ENCODE measurements at places on chromosomes 3 and 15.

GRCh38 chr15:67089217-67090193, 24.1 kb downstream of the SMAD3 start:
- DNase-seq, result no peak

GRCh38 chr3:152508705-152509104, 240.0 kb downstream of the MBNL1 start:
- no peak for DNase-seq

DNA sequence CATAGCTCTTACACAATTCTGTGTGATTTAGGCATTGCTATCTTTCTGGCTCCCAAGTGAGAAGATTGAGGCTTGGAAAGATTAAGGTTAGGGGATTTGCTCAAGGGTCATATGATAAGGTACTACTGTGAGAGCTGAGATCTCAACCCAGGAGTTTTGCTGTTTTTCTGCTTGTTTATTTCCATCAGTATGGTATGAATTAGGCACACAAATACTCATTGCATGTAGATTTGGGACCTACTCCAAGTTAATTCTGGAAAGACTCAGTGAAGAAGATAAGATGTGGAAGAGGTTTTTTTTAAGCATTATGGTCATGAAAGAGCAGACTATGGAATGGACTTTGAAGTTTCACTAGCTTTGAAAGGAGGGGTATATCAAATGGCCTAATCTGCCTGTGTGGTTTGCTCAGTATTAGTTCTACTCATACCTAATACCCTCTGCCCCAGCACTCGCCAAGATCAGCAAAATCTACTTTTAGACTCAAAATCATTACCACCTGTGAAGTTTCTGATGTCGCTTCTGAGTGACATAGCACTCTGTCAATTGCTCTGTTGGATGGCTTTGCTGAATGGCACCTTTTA, 12.5 kb downstream of the MBNL1 start:
- DNase-seq, result no peak

- no peak for DNase-seq
Observed at GRCh38 chr3:62493109-62493801, 119.9 kb upstream of the FEZF2 start.

DNA sequence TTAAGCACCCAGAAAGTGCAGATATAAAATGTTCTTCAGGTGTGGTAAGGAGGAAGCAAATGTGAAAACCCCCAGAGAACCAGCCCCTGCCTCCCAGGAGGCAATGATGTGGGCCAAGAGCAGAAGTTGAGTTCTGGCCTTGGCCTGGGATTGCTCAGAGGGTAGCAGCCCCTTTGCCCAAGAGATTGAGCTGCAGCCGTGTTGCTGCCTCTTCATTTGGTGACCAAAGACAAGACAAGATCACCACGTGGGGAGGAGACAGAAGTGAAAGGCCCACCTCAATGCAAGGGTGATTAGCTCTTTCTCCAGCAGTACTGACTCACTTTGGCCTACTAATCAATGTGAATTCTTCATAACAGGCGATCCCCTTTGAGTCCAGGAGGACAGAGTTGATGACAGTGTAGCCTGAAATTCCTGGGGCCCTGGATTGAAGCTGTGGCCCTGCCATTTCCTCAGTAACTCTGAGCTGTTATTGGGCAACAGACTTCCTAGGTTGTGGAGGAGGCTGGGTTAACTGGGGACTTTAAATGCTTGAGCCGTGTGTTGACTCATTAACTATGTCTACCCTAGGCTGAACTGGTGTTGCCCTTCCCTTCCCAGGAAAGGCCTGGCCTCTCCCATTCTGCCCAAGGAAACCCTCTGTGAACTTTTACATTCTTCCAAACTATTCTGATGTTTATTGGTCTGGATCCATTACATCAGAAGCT, 86.5 kb downstream of the ST6GAL1 start:
- no peak for DNase-seq

DNA sequence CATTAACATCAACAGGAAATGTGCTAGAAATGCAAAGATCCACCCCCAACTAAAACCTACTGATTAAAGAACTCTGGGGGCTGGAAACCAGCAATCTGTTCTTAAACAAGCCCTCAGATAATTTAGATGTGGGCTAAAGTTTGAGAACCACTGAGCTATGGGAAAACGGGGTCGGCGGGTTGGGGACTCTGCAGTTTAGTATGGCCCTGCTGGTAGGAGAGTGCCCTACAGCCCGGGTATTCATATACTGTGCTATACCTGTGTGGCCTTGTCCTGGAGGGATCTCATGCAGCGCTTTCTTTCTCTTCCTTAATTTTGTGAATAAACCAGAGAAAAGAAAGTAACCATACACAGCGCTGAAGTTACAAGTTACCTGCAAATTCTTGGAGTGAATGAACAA, 189.7 kb upstream of the GBE1 start:
- no peak for DNase-seq

DNA sequence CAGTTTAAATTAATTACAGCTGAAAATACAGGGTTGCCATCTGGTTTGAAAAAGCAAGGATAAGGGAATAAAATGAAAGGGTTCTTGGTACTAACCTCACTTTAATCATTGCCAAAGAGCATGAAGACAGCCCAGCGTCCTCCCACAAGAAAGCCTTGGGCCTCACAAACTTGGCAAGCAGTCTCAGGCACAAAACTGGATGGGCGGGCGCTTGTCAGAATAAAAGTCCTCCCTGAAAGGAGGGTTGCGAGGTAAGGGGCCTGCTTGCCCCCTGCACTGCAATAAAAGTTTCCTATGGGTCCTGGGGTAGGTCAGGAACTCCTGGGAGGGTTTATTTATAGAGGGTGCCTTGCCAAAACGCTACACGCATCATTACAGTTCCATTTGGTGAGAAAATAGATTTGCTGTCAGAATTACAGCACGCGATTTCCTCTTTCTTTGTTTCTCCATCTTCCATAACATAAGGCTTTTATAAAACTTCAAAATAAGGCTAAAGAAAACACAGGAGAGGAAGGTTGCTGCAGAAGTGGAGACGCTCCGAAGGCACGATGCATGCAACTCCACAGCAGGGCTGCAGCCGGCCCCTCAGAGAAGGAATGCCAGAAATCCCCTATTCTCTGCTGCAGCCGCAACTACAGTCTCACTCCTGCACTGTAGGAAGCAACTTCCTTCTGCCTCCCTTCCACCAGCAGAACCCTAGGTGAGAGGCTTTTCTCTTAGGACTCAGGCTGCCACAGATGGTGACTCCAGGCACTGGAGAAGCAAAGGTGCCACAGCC, 61.3 kb downstream of the VGLL4 start:
- no peak for DNase-seq

DNA sequence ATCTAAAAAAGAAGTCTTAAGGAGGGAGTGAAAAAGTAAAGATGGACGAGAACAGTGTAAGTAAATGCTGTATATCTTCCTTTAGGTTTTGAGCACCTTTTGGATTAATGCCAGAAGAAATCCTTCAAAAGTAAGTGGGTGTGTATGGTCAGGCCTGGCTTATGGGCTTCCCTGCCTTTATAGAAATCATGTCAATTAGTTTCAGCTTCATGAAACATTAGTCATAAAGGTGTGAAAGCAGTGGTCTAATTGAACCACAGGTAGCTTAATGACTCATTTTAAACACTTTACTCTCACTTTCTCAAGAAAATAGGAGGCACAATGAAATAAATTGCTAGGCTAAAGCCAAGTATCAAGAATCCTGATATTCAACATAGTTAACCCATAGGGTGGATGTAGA, 467.4 kb upstream of the DPPA4 start:
- DNase-seq, result no peak

- peak; percentile 82 for DNase-seq
Observed at GRCh38 chr3:8663177-8664061, 18.8 kb upstream of the SSUH2 start.

GRCh38 chr3:141233457-141234161, 2.0 kb downstream of the PXYLP1 start:
- no peak for DNase-seq

DNA sequence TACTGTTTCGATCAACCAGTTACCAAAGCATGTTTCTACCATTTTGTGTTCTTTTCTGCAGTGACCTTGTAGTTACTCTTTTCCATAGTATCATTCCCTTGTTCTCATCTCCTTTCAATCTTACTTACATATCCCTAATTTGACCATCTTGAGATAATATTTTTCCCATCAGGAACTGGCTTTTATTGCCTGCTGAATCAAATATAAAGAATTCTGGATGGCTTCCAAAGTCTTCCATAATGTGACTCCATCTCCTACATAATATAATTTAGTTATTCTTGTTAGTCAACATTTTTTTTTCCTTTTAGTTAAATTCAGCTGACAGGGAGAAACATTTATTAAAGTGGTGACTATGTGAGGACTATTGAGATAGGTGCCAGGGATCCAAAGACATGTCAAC, 7.0 kb downstream of the USP8 start:
- no peak for DNase-seq

DNA sequence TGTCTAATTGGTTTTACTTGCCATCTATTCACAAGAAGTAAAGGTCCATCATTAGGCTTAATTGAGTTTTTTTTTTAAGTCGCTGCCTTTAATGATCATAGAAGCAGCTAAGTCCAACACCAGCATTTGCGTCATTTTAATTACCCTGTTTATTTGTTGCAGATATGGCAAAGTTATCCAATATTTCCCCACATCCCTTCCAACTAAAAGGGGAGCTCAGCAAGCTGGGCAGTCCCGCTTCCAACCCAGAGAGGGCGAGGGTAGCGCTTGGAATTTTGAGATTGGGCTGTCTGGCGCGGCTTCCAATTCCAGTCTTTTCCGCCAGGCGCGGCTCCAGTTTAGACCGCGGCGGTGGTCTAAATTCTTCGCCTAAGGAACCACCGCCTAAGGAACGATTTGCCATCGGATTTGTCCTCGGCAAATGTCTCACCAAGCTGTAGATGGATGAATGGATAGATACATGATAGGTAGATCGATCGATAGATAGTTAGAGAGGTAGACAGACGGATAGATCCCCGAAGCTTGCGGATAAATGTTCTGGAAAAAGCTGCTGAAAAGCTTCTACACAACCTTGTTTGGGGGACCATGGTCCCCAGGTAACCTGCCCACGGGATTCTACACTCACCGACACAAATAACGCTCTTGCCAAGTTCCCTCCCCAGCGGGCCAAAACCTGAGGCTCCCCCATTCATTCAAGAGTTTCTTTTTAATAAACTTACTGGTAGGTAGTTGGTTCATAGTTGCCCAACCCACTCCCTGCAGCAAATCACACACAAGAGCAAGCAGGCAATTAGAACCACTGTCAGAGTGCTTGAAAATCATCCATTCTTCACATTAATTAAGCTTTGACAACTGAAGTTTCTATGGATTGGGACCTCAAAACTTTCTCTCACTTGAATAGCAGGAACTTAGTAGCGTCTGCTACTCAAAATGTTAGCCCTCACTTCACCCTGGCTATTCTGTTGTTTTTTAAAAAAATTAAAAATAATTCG, 49.1 kb downstream of the ZIC4 start:
- DNase-seq, result peak; percentile 71

DNA sequence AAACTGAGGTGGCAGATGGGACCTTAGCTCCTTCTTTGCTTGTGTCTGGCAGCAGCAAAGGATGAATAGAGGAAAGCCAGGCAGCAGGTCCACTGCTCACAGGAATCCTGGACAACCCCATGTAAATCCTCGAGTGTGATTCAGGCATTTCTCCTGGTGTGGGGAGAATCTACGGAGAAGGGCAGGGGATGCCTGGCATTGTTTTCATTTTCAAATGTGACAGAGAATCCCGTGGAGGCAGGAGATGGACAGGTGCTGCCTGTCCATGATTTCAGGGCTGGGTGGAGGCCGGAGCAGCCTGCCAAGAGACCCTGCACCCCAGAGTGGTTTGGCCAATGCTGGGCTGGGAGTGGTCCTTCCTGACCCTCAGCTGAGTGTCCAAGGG, 1.7 kb downstream of the HRH1 start:
- no peak for DNase-seq

GRCh38 chr3:100536093-100536492, 43.7 kb downstream of the TMEM45A start:
- no peak for DNase-seq

- DNase-seq, result no peak
Observed at GRCh38 chr3:8979262-8979661, 16.0 kb upstream of the RAD18 start.

DNA sequence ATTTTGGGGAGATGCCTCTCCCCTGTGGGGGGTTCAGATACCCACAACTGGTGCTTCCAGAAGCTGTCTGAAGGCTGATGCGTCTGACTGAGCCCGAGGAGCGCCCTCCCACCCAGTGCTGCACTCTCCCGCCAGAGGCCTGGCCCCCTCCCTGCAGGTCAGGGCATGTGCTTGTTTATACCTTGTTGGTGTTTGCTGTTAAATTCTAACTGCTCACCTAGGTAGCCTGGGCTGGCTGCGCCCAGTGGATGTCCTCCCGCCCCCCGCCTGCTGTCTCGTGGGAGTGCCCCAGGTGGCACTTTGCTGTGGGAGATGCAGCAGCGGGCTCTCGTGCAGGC, 12.9 kb downstream of the KLF13 start:
- DNase-seq, result no peak

GRCh38 chr3:52892290-52892624, 5.1 kb downstream of the STIMATE start:
- no peak for DNase-seq

DNA sequence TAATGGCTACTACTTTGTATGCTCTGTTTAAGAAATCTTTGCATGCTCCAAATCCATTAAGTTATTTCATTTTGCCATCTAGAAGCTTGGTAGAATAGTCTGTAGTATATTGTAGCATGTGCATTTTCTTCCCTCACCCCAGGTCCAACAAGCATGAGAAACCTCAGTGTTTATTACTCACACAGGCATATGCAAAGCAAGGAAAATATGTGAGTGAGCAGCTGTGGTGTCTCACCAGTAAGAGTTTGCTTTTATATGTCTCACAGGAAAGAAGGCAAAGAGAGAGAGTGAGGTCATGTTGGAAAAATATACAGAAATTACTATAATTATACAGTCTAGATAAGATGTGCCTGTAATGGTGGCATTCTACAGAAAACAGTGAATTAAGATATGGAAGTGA, 312.5 kb downstream of the C3orf38 start:
- DNase-seq, result no peak

DNA sequence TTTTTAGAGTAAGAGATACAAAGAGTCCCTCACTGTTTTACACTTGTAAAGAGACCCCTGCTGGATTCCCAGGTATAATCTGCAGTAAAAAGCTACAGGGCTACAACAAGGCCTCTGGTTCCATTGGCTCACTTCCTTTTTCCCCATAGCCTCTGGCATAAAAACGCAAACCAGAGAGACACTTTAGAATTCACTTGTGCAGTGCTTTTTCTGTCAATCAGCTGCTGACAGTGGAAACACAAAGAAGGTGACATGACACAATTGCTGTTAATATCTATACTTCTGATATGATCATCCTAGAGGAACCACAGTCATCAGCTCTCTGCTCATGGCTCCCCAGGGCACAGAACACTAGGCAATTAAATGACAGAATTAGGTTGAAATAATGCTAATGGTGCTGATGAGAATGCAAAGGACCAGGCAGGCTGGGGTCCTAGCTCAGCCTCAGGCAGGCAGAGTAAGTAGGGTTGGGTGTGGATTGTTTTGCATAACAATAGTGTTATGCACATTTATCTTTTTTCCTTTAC, 667.9 kb upstream of the CFAP20DC start:
- no peak for DNase-seq

- no peak for DNase-seq
Observed at GRCh38 chr15:27541581-27541980, 557.5 kb downstream of the OCA2 start.

DNA sequence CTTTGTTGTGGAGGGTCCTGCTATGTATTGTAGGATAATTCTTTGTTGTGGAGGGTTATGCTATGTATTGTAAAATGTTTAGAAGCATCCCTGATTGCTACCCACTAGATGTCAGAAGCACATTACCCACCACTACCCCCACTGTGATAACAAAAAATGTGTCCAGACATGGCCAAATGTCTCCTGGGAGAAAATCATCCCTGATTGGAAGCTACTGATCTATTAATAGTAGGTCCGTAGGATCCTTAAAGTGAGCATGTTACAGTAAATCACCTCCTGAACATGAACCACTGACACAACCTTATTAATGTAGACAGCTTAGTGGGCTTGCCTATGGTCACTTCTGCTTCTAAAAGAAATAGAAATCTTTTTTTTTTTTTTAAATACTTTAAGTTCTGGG, 884.6 kb downstream of the AGBL1 start:
- DNase-seq, result no peak
